Stromal cell of bone marrow (primary cell): ENCODE measurements at places on chromosomes 7 and 10.

GRCh38 chr10:90993340-90993739 is 72.5 kb upstream of the ANKRD1 start:
- no peak for DNase-seq

GRCh38 chr7:35366167-35367155 is 112.6 kb upstream of the TBX20 start:
- DNase-seq, result no peak

DNA sequence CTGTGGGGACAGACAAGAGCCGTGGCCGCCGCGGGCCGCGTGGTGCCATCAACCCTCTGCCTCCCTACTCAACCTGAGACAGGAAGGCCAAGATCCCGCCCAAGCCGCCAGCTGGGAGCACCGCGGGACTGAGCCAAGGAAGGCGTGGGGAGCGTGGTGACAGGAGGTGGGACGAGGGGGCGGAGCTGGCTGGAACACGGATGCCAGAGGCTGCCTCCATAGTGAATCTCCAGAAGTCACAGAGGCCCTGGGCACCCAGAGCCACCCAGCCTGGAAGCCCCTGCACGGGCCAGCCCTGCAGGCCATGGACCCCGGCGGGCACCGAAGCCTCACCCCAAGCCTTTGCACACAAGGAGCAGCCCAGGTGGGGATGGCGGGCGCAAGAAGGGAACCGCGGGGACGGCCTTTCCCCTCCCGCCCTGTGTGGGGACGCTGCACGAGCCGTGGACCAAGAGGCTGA is 18.1 kb upstream of the DPYSL4 start:
- DNase-seq, result no peak

GRCh38 chr10:131280101-131280500 is 31.4 kb downstream of the TCERG1L start:
- no peak for DNase-seq

- DNase-seq, result no peak
Observed at GRCh38 chr10:35573796-35574195, 31.3 kb upstream of the GJD4 start.

GRCh38 chr7:93043385-93043985 is 74.3 kb downstream of the SAMD9 start:
- peak; percentile 76 for DNase-seq

- no peak for DNase-seq
Observed at GRCh38 chr7:112830769-112831168, 40.6 kb upstream of the TMEM168 start.

DNA sequence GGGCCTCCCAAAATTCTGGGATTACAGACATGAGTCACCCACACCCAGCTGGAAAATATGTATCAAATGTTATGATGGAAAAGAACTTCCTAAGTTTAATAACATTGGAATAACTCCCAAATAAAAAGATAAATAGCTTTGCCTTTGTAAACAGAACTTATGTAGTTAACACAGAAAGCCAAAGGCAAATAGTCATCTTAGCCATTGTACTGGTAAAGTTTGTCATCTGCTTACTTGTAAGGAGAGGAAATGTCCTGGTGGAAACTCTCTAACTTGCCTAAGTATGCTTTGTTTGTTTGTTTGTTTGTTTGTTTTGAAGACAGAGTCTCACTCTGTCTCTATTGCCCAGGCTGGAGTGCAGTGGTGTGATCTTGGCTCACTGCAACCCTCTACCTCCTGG is 23.8 kb upstream of the TPST1 start:
- DNase-seq, result no peak
